Myometrial cell (primary cell): ENCODE measurements at places on chromosomes 11 and 22. TPM values are rescaled to one million over a fixed set of nuclear protein-coding genes. Genes with fewer than 3 reads are reported as not detected.

Gene SEC14L2
- 30.8 and 47.3 TPM in 2 replicates for total RNA-seq

Gene RPUSD4
- 19.3 and 19.7 TPM in 2 replicates for total RNA-seq

Gene MS4A3
- total RNA-seq: not detected in 2 replicates

Gene F2
- not detected in 2 replicates for total RNA-seq

Gene CECR2
- total RNA-seq: under 0.01 and 0.58 TPM in 2 replicates

Gene HTR3A
- total RNA-seq: not detected in 2 replicates

Gene PUS3
- 7.8 and 17.9 TPM in 2 replicates for total RNA-seq

Gene CCDC89
- 2.3 and 4.8 TPM in 2 replicates for total RNA-seq

Gene SLC25A45
- total RNA-seq: under 0.01 and 1.1 TPM in 2 replicates

Gene CYB5R2
- total RNA-seq: 89.5 and 93.7 TPM in 2 replicates

Gene PPM1F
- 35.6 and 43.5 TPM in 2 replicates for total RNA-seq

Gene PLAAT2
- total RNA-seq: not detected in 2 replicates

Gene FIBIN
- total RNA-seq: 66.0 and 74.6 TPM in 2 replicates

Gene OR6M1
- not detected in 2 replicates for total RNA-seq

Gene MS4A7
- total RNA-seq: not detected in 2 replicates

Gene SNX32
- total RNA-seq: 0.58 and 1.1 TPM in 2 replicates

Gene BCO2
- 3.7 and 7.1 TPM in 2 replicates for total RNA-seq

Gene GALNT18
- 0.86 and 1.1 TPM in 2 replicates for total RNA-seq

Gene FAT3
- 0.58 and 0.71 TPM in 2 replicates for total RNA-seq

Gene KRTAP5-5
- not detected in 2 replicates for total RNA-seq

Gene RAPSN
- total RNA-seq: 0.18 TPM in 1 of 2 replicates, not detected in the other

Gene MAPK8IP1
- total RNA-seq: 11.9 and 17.3 TPM in 2 replicates

Gene HORMAD2
- not detected in 2 replicates for total RNA-seq

Gene CALCB
- not detected in 2 replicates for total RNA-seq

Gene GRM5
- not detected in 2 replicates for total RNA-seq

Gene CBLIF
- total RNA-seq: not detected in 2 replicates

Gene MRGPRX4
- not detected in 2 replicates for total RNA-seq
